ENCODE measurements at places on chromosomes 5 and 9. TPM values are rescaled to one million over a fixed set of nuclear protein-coding genes. Genes with fewer than 3 reads are reported as not detected.

- no peaks in the 10 kb centered on the region for H3K27me3 ChIP-seq
- no peaks in the 10 kb centered on the region for H3K36me3 ChIP-seq
- DNase-seq: peak; percentile 64
- H3K27ac ChIP-seq: peak overlapping the region; percentile 60
- H3K4me1 ChIP-seq: peaks cover 4% of the 10 kb centered on the region
- no peak overlapping the region for H3K4me3 ChIP-seq
Measured at GRCh38 chr5:54646356-54647101, 129.0 kb downstream of the SNX18 start.

Gene SPATA31C1
- total RNA-seq: not detected

DNA sequence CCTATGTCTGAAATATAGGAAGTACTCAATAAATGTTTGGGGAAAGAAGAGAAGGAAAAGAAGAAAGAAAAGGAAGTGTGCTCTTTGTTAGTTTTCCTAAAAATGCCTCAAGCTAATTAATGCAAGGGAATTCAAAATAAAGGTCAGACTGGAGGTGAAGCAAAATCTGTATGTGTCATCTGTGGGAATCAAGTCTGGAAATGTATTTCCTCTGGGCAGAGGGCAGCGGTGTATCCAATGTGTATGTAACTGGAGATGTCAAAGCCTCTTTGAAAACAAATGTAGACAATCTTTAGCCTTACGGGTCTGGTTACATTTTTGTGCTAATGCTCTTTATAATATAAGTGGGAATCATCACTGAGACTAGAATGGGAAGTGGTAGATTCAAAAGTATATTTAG is 471.4 kb downstream of the MAN2A1 start:
- H3K36me3 ChIP-seq: no peaks in the 10 kb centered on the region
- no peaks in the 10 kb centered on the region for H3K4me1 ChIP-seq
- H3K27ac ChIP-seq: no peak overlapping the region
- no peak overlapping the region for H3K4me3 ChIP-seq
- DNase-seq: no peak
- H3K27me3 ChIP-seq: no peaks in the 10 kb centered on the region

Gene PLAC8L1
- not detected for total RNA-seq

Gene DDX4
- total RNA-seq: not detected

DNA sequence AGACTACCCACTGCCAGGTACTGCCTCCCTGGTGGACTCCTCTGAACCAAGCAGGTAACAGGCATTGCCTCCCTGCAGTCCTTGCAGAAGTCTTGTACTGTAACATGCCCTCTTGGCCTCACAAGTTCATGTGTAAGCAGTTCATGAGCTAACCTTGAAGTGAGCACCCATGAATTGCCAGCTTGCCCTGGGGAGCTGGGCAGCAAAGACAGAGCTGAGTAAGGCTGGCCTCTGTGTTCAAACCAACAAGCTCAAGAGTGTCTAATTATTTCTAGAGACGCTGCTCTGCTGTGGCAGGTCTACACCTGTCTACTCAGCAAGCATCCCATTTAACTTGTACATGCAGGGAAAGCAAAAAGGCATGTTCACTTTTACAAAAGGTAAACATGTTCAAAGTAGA is 113.5 kb downstream of the FEM1C start:
- peaks cover 17% of the 10 kb centered on the region for H3K4me1 ChIP-seq
- H3K27me3 ChIP-seq: no peaks in the 10 kb centered on the region
- no peaks in the 10 kb centered on the region for H3K36me3 ChIP-seq
- no peak overlapping the region for H3K27ac ChIP-seq
- DNase-seq: peak; percentile 17

DNA sequence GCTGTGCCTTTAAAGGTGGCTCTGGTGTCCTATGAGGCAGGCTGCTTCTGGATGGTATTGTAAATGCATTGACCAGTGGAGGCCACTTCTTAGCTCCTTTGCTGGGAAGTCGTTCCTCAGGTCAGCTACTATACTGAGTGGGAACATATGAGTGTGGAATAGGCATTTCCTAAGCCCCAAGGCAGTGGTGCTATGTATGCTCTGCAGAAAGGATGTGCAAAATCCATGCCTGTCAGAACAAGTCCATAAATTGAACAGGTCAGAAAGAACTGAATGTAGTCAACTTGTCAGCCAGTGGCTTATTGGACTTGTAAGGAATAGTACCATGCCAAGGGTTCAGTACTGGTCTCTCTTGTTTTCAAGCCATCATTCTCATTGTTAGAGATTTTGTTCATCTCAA is 216.4 kb downstream of the CDH10 start:
- H3K4me1 ChIP-seq: no peaks in the 10 kb centered on the region
- H3K27me3 ChIP-seq: no peaks in the 10 kb centered on the region
- no peaks in the 10 kb centered on the region for H3K36me3 ChIP-seq
- H3K27ac ChIP-seq: no peak overlapping the region
- no peak overlapping the region for H3K4me3 ChIP-seq

Data from body of pancreas (tissue), 4 donors.